ENCODE measurements at places on chromosomes 3 and 15.

- no peak for DNase-seq
These were observed 40.5 kb downstream of the IMPG2 start for GRCh38 chr3:101279765-101280385.

DNA sequence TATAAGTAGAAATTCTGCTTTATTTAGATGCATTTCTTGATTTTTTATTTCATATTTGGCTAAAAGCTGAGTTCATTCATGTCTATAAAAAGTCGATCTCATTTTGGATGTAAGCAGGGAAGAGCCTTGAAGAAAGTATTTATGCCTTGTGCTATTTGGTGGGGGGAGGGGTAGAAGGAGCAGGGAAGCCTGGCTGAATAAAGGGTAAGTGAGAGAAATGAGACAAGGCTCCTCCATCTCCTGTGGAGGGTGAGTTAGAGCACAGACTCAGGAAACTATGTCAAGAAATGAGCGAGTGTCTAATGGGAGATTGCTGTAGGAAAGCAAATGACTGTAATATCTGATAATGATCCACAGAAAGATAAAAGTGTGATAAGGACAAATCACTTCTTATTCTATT is 121.8 kb upstream of the ATP11B start:
- DNase-seq: no peak

DNA sequence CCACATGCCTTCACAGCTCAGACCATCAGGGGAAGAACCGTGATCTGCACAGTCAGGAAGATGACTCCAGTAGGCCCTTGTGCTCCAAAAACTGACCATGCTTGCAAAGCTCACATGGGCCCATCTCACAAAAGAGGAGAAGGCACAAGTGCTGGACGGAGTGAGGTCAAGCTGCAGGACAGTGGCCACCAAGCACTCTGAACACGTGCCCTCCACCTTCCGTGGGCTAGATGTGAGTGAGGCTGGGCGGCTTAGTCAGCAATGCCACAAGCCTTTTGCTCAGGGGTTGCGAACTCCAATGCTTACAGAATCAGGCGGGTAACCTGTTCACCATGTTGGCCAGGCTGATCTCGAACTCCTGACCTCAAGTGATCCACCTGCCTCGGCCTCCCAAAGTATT is 70.9 kb downstream of the SCN5A start:
- no peak for DNase-seq

DNA sequence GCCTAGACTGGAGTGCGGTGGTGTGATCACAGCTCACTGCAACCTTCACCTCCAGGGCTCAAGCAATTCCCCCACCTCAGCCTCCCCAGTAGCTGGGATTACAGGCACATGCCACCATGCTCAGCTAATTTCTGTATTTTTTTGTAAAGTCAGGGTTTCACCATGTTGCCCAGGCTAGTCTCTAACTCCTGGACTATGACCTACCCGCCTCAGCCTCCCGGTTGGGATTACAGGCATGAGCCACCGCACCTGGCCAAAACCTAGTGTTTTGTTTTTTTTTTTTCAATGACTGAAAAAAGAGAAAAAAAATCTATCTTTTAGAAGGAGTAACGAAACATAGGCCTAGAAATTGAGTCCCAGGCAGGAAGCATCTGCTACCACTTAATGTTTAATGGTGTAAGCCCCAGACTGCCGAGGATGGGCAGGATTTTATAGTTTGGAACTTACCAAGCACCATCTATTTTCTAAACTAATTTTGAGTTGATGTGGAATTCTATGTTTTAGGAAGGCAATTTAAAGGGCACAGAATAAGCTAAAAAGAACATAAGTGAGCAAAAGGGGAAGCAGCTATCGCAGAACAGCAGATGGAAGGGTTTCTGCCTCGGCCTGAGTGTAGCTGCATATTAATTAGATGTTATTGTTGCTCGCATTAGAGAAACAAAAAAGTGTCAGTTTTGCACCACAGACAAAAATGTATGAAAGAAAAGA is 24.2 kb upstream of the CA12 start:
- no peak for DNase-seq

DNA sequence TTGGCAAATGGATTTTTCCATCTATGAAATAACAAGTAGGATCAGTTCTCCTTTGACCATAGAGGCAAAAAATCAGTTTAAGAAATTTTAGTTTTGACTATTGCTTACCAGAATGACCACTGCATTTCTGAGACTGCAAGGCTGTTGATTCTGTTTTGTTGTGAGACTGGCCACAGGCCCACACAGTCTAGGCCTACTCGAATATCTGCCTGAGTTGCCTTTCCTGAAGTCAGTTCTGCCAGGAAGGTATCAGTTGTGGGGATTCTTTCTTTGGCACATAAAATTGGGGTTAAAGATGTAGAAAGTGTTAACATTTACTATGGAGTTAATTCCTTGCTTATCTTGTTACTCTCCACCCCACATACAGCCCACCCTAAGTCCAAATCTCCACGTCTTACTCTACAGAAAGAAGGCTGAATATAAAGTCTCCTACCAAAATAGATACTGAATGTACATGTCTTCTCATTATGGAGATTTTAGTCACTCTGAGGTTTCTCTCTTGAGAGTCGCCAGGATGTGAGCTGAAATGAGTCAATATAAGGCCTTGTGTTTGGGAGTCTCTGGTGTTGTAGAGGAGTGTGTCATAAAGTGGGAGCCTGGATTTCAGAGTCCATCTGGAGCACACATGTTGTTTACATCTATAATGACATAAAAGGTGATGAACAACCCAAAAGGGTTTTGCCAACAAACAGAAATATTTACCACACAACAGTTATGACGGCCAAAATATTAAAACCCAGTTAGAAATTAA is 45.0 kb upstream of the WWTR1 start:
- DNase-seq: no peak

- no peak for DNase-seq
These were observed 69.1 kb downstream of the PEX5L start for GRCh38 chr3:179967622-179968021.

DNA sequence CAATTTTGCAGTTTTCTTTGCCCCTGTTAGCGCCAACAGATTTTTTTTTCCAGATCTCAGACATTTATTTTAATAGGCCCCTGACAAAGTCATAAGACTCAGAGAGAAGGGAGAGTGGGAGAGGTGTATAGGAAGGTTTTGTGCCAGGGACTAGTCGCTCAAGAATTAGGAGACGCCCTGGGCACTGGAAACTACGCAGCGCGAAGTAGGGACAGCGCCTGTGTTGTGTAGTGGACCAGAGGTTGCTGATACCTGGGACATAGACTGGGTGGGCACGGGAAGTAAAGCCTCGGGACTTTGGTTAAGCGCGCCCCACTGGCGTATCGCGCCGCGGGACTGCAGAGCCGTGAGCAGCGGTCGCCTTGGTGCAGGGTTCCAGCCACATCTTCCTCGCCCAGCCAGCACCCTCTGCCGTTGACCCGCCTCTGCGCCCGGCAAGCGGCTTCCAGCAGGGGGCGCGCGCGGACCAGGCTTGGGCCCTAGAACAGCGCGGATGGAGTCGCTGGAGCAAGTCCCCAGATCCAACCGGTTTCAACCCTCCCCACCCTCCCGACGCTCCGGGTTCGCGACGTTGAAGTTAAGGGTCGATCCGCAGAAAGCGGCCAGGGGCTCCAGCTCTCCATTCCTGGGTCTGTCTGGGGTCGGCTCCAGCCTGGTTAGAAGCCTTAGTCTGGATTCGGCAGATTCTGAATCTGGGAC is 3.0 kb upstream of the ISLR2 start:
- DNase-seq: peak; percentile 48

DNA sequence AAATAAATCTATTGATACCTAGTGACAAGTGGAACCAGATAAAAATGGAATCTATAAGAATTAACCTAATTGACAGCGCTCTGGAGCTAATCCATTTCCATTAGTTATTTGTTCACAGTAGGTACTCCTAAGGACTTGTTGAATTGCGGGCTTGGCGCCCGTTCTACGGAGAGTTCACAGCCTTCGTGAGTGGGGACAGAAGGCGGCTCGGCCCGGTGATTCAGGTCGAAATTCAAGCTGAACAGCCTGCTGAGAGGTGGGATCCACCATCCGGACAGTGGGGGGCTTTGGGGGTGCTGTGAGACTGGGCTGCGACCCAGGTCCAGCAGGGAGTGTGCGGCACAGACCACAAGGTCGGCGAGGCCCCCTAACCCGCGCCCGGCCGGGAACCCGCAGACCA is 779 bp upstream of the CTNNB1 start:
- no peak for DNase-seq

- no peak for DNase-seq
These were observed 152.9 kb downstream of the XXYLT1 start for GRCh38 chr3:195117978-195118581.

- no peak for DNase-seq
These were observed 32.9 kb upstream of the SKOR1 start for GRCh38 chr15:67792250-67792942.

DNA sequence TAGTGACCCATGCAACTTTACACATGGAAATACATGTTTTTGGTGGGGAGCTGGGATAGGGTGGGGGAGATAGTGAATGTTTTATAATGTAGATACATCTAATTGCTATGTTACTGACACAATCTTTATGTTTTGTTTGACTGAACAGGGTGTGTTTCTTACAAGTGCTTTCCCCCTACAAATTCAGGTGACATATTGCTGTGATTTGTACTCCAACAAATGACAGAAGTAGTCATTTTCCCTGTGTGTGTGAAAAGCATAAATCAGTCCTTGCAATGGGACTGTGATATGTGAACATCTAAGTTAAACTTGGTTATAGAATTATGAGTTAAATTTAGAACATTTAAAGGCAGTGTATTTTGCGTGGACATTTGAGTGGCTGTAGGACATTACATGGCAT is 27.3 kb downstream of the OTOL1 start:
- DNase-seq: no peak

GRCh38 chr3:43968465-43968864 is 273.2 kb upstream of the TOPAZ1 start:
- no peak for DNase-seq

DNA sequence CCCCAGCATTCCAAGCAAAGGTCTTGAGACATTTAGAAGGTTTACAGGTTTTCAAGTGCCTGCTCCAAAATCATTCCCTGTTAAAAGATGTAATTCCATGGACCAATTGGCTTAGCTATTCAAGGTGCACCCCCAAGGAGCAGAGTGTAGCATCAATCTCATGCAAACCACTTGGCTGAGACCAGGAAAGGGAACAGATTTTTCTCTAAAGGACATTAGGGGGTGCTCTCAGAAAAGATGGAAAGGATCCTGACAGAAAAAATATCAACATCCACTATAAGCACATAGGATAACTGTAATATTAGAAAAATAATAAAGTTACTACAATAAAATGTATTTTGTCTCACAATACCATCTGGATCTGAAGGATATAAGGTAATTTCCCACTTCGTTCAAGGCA is 328.0 kb upstream of the CDIN1 start:
- DNase-seq: no peak

- DNase-seq: no peak
These were observed 3.2 kb downstream of the ANP32A start for GRCh38 chr15:68817304-68818065.

DNA sequence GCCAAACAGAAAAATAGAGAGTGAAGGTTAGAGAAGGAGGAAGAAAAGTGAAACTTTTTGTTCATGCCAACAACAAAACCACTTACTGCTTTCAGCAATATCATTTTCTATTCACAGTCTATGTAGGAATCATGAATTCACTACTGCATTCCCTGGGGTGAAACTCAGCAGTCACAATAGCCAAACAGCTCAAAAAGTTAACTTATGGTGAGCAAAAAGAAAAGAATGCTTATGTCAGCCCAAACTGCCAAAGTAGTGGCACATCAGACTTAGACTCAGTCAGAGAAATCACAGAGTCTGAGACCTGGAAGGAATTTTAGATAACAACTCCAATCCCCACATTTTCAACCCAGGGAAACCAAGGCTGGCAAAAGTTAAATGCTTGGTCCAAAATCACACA is 238.7 kb upstream of the TMCO5A start:
- no peak for DNase-seq

GRCh38 chr15:100310513-100311153 is 31.1 kb downstream of the ADAMTS17 start:
- no peak for DNase-seq

DNA sequence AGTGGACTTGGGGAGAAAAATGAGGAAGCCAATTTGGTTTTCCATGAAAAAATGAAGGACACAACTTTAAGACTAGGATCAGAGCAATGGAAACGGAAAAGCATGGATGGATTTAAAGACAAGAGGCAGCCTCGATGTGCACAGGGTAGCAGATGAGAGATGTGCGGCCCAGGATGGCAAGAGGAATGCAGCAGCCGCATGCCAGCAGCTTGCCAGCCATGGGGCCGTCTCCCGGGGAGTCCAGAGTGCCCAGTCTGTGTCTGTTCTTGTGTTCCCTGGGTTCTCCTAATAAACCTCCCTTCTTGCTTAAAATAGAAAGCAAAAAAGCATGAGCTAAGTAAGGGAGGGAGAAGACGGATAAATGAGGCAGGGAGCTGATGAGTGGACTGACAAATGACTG is 68.0 kb upstream of the IQSEC1 start:
- DNase-seq: no peak

DNA sequence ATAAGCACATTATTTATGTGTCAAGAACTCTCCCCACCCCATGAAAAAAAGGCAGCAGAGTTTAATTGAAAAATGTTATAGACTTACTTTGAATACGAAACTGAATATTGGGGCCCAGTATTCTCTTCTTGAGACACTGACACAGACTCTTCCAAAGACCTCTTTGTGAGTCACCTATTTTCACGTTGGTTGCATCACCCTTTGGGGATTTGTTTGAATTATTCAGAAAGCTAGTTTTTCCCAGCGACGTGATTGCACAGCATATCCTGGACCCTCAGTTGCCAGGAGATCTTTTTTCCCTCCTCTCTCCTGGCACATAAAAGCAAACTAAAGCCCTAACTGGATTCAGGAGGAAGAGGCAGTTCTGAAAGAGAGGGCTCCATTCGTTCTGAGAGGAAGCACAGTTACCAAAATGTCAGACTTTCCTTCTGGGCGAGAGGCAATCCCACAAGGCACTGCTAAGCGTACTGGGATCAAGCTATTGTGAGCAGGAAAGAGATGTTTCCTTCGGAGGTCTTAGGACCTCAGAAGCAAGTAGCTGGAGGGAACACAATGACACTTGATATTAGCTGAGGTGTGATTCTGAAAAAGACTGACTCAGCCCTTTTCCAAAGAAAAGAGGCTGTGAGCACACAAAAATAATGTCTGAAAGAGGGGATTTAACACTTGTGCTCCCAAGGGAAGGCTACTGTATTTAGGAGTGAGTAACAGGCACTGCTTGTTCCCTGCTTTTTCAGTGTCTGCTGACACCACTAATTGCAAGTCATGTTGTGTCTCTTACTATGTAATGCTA is 65.8 kb upstream of the CADPS start:
- no peak for DNase-seq

DNA sequence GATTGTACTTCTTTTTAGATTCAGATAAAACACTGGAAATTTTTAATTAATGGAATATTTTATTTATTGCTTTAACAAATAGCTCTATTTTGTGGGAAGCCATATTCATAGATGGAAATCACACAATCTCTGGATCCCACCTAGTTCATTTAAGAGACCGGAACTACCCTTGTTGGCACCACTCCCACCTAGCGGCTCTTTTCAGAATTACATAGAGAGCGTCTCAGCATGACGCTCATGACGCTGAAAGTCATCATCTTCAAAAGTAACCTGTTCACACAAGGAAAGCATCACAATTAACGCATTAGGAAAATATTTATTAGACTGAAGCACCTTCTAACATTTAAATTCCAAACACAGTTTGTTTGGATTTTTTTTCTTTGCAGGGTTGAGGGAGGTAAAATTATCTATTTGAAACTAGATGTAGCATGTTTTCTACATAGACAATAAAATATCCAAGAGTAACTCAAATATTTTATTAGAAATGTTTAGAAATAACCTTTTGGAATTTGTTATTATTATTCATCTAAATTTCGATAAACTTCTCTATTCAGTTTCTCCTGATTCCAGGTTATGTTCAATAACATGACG is 214.9 kb upstream of the ARRDC4 start:
- DNase-seq: no peak

GRCh38 chr3:45552794-45553371 is 41.7 kb upstream of the LIMD1 start:
- DNase-seq: no peak
